ENCODE measurements at places on chromosomes 3 and 15. TPM values are rescaled to one million over a fixed set of nuclear protein-coding genes. Genes with fewer than 3 reads are reported as not detected.

DNA sequence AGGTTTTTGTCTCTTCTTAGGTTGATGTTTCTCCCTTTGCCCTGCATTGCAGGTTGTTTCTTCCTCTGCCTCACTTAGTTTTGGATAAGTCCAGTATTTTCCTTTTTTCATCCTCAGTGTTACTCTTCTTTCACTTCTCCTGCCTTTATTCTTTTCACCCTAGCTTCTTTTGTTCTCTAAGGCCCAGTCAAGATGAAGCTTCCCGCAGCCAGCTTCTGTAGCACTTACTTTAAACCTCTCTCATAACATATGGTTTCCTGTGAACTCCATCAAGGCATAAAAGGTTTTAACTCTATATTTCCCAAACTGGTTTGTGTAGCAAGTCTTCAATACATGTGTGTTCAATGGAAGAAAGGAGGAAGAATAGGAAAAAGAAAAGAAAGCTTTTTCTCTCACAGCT, 54.1 kb downstream of the TP63 start:
- no peaks in the 10 kb centered on the region for H3K27me3 ChIP-seq
- DNase-seq = no peak
- H3K4me3 ChIP-seq = no peak overlapping the region
- H3K4me1 ChIP-seq = no peaks in the 10 kb centered on the region
- no peaks in the 10 kb centered on the region for H3K36me3 ChIP-seq

Gene CCR8
- not detected for total RNA-seq

GRCh38 chr15:56492236-56492635, 27.3 kb upstream of the MNS1 start:
- H3K4me1 ChIP-seq = no peaks in the 10 kb centered on the region
- no peaks in the 10 kb centered on the region for H3K27me3 ChIP-seq
- DNase-seq = no peak
- H3K36me3 ChIP-seq = no peaks in the 10 kb centered on the region

DNA sequence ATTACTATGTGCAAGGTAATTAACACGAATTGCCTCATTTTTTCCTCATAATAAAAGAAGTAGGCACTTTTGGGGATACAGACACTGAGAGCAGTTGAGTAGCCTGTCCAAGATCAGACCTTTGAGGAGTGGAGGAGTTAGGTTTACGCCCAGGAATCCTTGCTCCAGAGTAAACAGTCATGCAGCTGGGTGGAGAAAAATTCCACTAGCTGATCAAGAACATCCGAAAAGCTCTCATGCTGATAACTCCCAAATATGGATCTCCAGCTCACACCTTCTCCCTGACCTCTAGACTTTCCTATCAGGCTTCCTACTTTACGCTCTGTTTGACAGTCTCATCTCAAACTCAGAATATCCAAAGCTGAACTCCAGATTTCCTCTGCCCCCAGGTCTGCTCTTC, 53.3 kb downstream of the ST6GAL1 start:
- H3K36me3 ChIP-seq = no peaks in the 10 kb centered on the region
- peak overlapping the region; percentile 63 for H3K27ac ChIP-seq
- no peaks in the 10 kb centered on the region for H3K27me3 ChIP-seq
- DNase-seq = no peak
- H3K4me1 ChIP-seq = peaks cover 73% of the 10 kb centered on the region

DNA sequence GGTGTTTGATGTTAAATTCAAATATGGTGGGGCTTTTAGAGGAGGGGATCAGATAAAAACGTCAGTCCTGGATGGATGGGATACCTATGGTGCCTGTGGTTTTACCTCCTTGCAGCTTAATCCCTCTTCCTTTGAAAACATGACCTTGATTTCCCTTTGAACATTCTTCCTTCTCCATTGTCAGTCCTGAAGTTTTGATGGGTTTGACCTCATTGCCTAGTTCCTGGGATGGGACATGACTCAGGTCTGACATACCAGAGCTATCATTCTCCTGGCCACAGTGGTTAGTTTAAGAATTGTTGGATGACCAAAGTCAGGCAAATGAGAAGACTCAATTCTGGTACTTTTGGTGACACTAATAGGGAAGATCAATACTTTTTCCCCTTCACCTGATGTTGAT, 87.2 kb downstream of the PRICKLE2 start:
- no peaks in the 10 kb centered on the region for H3K27me3 ChIP-seq
- no peak for DNase-seq
- H3K4me1 ChIP-seq = peaks cover 3% of the 10 kb centered on the region
- no peaks in the 10 kb centered on the region for H3K36me3 ChIP-seq
- H3K27ac ChIP-seq = no peak overlapping the region

DNA sequence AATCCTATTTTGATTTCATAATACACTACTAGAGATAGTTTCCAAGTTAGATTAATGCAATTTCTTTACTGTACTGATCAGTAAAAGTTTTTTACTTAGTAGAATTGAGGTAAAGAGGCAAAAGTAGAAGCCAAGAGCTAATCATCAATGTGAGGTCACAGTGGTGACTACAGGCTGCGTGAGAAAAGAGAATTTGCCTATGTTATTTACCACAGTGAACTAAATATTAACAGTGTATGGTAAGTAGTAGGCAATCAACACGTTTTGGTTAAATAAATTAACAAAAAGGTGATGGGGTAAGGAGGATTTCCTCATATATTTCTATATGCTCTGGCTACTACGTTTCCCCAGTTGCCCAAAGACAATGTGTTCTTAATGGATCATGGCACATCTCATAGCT, 202.2 kb upstream of the CMC1 start:
- no peak overlapping the region for H3K4me3 ChIP-seq
- H3K4me1 ChIP-seq = no peaks in the 10 kb centered on the region
- no peaks in the 10 kb centered on the region for H3K27me3 ChIP-seq
- no peak for DNase-seq
- no peaks in the 10 kb centered on the region for H3K36me3 ChIP-seq
- H3K27ac ChIP-seq = no peak overlapping the region

GRCh38 chr15:47289656-47290055, 427.6 kb upstream of the SEMA6D start:
- H3K4me1 ChIP-seq = no peaks in the 10 kb centered on the region
- no peak overlapping the region for H3K27ac ChIP-seq

Gene SOX2
- 0.16 TPM for total RNA-seq

- H3K27me3 ChIP-seq = peaks cover 18% of the 10 kb centered on the region
- no peaks in the 10 kb centered on the region for H3K4me1 ChIP-seq
Observed at GRCh38 chr3:54065140-54065539, 57.2 kb upstream of the CACNA2D3 start.

DNA sequence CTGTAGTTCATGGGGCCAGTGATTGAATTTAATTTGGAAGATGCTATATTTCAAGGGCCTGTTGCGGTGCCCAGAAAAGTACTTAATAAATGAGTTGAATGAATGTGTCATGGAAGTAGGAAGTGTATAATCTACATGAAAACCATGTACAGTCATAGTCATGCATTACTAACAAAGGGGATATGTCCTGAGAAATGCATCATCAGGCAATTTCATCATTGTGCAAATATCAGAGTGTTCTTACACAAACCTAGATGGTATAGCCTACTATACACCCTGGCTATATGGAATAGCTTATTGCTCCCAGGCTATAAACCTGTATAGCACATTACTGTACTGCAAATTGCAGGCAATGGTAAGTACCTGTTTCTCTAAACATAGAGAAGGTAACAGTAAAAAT, 10.7 kb upstream of the MYO5C start:
- H3K27me3 ChIP-seq = no peaks in the 10 kb centered on the region
- H3K27ac ChIP-seq = no peak overlapping the region
- no peak overlapping the region for H3K4me3 ChIP-seq
- H3K4me1 ChIP-seq = peaks cover 12% of the 10 kb centered on the region
- no peaks in the 10 kb centered on the region for H3K36me3 ChIP-seq

Data from left ventricle myocardium inferior (tissue), 1 donor.